ENCODE measurements at places on chromosomes 16 and 17.

DNA sequence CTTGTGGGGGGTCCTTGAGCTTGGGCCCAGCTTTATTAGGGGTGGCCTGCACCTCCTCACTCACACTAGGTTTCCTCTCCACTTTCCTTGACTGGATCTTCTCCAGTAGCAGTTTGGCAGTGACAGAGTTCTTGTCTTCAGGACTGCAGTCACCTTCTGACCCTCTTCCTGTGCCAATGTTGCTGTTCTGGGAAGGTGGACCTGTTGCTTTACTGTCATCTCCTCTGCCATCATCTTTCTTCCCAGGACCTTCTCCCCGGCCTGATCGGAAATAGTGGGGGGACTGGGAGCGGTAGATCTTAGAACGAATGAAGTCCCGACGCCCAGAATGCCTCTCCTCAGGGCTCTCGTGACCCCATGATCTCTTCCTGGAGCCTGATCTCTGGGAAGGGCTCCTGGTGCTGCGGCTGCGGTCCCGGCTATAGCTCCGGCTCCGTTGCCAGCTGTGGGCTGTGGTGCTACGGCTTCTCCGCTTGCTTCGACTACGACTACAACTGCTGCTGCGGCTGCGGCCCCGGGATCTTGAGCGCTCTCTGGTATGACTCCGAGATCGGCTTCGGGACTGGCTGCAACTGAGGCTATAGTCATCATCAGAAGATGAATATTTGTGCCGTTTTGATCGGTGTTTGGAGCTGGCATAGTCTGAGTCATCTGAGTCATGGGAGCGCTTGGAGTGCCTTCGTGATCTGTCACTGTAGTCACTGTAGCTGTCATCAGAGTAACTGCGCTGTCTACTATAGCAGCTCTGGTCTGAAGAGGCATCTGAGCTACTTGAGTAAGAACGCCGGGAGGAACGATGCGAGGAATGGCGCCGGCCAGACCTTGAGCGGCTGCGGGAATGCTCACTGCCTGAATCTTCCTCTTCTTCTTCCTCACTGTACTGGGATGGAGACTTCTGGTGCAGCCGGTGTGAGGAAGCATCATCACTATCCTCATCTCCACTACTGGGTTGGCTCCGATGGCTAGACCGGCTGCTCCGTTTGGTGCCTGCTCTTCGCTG lies 9.5 kb upstream of the ITGA2B start:
- no peak for DNase-seq

DNA sequence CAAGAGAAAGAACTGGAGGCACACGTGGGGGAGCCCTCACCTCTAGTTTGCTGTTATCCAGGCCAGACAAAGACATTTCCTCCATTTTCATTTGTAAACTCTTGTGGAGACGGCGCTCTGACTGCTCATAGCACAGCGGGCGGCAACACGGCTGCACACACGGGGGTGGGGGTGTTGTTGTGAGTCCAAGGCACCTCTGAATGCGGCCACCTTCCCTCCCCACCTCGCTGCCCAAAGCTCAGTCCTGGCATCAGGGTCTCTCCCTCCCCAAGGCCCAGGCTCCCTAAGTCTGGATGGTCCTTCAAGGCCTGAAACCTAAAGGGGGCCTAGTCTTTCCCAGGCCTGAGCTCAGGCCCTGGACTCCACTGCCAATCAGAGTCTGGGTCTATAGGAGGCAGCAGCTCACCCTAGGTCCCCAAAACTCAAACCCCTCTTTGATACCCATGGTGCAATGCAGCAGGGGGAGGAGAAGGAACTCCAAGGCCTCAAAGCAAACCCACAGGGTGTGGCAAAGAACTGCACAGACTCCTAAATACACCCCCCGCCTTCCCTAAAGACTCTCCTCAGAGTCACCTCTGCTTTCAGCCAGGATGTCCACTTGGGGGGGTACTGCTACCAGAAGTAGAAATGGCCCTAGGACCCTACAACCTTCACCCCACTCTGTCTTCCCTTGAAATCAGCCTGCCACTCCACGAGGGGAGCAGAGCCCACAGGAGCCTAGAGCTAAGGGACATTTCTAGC lies 1.5 kb downstream of the ATXN7L3 start:
- DNase-seq, result peak; percentile 63

DNA sequence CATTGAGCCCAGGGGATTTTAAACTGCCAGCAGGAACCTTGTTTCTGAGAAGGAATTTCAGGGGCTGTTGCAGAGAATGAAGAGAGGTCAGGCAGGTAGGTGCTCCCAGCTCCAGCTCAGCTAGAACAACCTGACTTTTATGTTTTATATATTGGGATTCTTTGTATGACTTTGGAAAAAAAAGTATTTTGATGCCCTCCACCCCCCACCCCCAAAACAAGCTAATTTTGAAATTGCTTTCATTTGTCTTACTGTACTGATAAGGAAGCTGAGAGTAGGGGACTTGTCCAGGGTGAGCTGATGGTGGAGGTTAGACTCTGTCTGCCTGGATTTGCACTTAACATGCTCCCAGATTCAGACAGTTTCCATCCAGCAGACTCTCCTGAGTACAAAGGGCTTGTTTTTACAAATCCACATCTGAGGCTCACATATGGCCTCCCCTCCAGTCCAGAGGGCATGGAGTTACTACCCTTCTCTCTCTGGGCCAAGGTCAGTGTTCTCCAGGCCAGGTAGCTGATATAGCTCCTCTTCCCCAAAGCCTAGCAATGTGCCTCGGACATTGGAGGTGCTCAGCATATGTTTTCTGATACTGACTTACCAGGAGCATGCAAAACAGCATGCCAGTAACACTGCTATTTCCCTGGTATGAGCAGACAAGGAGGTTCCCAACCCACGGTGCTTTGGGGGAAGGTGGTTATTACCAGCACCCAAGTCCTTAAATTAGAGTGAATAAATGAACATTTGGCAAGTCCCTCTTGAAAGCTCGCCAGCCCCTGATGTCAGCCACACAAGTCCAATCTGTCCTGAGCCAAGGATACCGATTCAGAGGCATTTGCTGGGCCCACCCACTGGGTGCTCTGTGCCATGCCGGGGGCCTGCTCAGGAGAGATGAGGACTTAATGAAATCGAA lies 11.3 kb downstream of the STX1B start:
- no peak for DNase-seq

DNA sequence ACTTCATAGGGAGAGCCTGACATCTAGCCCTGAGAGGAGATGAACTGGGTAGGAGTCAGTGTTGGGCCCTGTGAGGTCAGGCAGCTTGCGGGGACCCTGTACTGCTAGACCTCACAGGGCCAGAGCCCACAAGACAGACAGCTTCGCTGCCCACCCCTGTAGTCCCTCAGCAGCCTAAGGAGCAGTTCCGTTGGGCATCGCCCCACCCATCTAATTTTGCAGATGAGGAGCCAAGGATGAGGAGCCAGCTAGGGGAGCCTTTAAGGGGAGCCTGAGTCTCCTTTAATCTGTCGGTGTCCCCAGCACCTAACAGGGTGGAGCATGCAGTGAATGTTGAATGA lies 755 bp upstream of the TUFM start:
- no peak for DNase-seq

DNA sequence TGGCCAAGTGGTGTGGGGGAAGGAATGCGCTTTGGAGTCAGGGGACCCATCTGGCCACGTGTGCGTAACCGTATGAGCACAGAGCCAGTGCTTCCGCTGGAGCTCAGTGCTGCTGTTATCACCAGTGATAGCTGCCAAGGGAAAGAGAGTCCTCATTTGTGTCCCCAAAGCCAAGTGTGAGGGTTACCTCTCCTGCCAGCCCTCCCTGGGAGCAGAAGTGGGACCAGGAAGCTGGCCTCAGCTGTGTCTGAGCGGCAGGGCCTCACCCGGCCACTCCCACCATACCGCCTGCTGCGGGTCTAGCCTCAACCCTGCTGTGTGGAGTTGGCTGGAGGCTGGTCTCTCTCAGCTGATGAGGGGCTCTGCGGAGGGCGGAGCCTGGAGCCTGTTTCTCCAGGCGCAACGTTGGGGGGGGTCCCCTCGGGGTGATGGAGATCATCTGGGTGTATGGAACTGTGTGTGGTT lies 44.5 kb downstream of the MEAK7 start:
- no peak for DNase-seq

GRCh38 chr17:13522749-13523148 lies 79.0 kb downstream of the HS3ST3A1 start:
- no peak for DNase-seq

DNA sequence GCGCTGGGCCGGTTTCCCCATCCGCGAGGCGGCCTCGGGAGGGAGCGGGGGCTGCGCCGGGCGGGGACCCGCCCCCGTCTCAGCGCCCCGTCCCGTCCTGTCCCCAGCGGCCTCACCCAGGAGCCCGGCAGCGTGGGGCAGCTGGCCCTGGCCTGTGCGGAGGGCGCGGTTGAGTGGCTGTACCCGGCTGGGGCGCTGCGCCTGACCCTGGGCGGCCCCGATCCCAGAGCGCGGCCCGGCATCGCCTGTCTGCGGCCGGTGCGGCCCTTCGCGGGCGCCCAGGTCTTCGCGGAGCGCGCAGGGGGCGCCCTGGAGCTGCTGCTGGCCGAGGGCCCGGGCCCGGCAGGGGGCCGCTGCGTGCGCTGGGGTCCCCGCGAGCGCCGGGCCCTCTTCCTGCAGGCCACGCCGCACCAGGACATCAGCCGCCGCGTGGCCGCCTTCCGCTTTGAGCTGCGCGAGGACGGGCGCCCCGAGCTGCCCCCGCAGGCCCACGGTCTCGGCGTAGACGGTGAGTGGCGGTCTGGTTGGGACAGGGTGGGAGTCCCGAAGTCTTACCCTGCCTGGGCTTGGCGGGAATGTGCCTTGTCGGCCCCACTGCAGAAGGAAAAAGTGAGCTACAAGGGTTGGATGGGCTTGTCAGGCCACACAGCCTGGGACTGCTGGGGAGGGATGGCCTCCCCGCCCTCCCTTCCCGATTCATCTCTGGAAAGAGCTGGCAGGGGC lies 720 bp downstream of the METRN start:
- peak; percentile 27 for DNase-seq

- no peak for DNase-seq
Measured at GRCh38 chr16:26220894-26221293, 529.1 kb downstream of the HS3ST4 start.

DNA sequence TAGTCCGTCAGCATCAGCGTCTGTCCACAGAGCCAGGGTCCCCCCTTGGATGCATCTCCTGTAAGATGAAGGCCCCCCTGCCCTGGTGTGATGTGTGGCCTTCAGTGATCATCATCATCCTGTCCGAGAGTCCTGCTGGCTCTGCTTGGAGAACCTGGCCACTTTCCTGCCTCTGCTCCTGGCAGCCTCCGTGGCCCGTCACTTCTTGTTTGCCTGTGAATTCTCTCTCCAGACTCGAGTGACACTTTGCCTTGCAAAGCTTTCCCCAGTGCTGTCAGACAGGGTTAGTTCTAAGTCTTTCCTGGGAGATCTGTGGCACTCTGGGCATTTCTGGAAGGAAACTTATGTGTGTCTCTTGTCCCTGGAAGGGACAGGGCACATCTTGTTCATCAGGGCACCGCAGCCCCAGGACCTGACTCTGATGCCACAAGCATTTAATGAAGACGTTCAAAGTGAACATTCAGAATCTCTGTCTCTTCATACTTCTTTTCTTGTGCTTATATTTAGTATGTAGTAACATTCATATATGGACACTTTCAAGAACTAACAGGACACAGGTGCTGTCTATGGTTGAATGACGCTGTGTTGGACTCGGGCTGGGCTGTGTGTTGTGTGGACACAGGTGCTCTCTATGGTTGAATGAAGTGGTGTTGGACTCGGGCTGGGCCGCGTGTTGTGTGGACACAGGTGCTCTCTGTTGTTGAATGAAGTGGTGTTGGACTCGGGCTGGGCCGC lies 68.5 kb downstream of the RPTOR start:
- no peak for DNase-seq

GRCh38 chr17:66829386-66829864 lies 5.5 kb upstream of the CACNG5 start:
- peak; percentile 74 for DNase-seq

DNA sequence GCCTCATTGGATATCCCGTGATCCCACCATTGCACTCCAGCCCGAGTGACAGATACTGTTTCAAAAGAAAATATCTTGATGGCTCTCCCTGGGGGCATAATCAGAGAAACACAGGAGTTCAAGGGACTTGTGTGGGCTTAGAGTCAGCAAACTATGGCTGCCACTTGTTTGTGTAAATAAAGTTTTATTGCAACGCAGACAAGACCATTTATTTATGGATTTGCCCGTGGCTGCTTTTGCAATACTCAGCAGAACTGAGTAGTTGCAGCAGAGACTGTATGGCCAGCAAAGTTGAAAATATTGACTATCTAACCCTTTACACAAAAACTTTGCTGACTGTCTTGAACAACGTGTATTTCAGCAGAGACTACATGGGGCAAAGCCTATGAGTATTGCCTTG lies 75.5 kb upstream of the GPRC5B start:
- no peak for DNase-seq

DNA sequence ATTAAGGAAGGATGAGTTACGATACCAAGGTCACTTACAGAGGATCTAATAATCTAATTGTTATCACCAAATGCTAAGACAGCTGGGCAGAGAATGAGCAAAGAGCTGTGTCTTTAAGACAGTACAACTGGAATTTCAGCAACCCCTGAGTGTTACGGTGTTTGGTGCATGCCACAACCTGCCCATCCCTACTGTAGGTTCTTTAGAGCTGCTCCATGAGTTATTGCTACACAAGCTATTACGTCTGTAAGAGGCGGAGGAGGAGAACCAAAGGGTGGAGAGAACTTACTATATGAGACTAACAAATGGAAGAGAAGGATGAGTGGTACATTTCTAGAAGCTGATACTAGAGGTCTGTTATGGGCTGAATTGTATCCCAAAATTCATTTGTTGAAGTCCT lies 14.2 kb upstream of the C17orf78 start:
- DNase-seq, result no peak

GRCh38 chr16:31877876-31878642 lies 4.5 kb downstream of the ZNF267 start:
- no peak for DNase-seq

DNA sequence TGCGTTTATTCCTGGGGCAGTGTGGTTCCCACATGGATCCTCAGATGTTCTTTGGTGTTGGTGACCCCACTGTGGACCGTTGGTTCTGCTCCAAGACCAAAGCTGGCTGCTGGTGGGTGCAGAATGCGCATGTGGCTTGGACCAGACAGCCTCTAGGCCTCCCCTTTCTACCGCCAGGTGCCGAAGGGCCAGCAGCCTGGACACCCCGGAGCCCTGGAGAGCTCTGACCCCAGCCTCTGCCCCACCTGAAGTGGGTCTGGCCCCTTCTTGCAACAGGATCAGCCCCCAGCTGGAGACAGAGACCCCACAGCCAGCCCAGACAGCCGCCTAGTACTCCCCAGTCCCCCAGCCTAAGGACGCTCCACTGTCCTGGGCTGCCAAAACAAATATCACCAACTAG lies 18.4 kb downstream of the NPTX1 start:
- no peak for DNase-seq

GRCh38 chr16:89431630-89432029 lies 58.7 kb downstream of the ANKRD11 start:
- DNase-seq, result no peak

- DNase-seq, result peak; percentile 90
Measured at GRCh38 chr16:84854759-84855158, 35.0 kb downstream of the CRISPLD2 start.

GRCh38 chr17:5422505-5422904 lies 2.5 kb downstream of the RPAIN start:
- peak; percentile 28 for DNase-seq

GRCh38 chr16:1425616-1426370 lies 5.1 kb upstream of the PERCC1 start:
- no peak for DNase-seq

All from fibroblast of villous mesenchyme (primary cell).